ENCODE measurements at places on chromosomes 7 and 10. TPM values are rescaled to one million over a fixed set of nuclear protein-coding genes. Genes with fewer than 3 reads are reported as not detected.

Gene CLCN1
- under 0.01 TPM for total RNA-seq

- no peaks in the 10 kb centered on the region for H3K4me1 ChIP-seq
- H3K4me3 ChIP-seq, result no peak overlapping the region
- no peak overlapping the region for H3K27ac ChIP-seq
Measured at GRCh38 chr7:93055543-93056107, 62.2 kb downstream of the SAMD9 start.

DNA sequence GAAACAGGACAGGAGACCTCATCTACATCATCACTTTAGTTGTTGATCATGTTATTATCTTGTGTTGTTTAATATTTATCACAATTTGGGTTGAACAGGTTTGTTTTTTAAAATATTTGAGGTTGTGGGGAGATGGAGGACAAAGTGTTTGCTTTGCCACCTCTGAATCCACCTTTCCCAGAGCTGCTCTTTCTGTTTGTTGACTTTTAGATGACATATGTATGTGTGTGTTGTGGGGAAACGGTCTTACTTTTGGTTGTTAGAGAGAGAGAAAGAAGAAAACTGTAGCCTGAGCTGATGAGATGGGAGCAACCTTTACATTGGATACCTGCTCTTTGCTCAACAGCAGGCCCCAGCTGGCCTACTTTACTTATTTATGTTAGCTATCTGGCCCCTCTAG, 19.0 kb upstream of the SLC16A12 start:
- no peak overlapping the region for H3K4me3 ChIP-seq
- H3K27ac ChIP-seq, result no peak overlapping the region
- H3K27me3 ChIP-seq, result no peaks in the 10 kb centered on the region

Gene C10orf90
- total RNA-seq, result 0.72 TPM

- no peaks in the 10 kb centered on the region for H3K27me3 ChIP-seq
- no peak for DNase-seq
- H3K27ac ChIP-seq, result no peak overlapping the region
- H3K4me3 ChIP-seq, result no peak overlapping the region
- no peaks in the 10 kb centered on the region for H3K4me1 ChIP-seq
Measured at GRCh38 chr10:6259153-6259552, 56.4 kb downstream of the PFKFB3 start.

GRCh38 chr10:124963866-124964720, 22.2 kb downstream of the ZRANB1 start:
- peaks cover 11% of the 10 kb centered on the region for H3K4me1 ChIP-seq
- H3K27me3 ChIP-seq, result no peaks in the 10 kb centered on the region
- DNase-seq, result no peak
- H3K27ac ChIP-seq, result no peak overlapping the region
- no peak overlapping the region for H3K4me3 ChIP-seq
- H3K36me3 ChIP-seq, result peaks cover 15% of the 10 kb centered on the region
